GM13977 (cell line): ENCODE measurements at places on chromosomes 12 and 14.

DNA sequence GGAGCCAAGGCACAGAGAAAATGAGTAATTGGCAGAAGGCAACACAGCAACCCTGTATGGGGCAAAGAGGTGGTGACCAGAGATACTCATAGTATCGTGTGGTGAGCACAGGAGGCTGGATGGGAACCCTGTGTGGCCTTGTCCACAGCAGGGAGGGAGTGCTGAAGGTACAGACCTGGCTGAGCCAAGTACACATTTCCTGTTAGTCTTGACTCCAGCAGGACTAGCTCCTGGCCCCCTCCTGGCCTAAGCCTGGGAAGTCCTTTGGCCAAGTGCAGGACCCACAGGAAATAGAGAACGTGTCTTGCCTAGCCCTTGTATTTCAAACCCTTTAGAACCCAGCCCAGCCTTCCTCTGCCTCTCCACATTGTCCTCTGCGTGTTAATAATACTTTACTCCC, 289.8 kb upstream of the PWP1 start:
- no peak for DNase-seq

GRCh38 chr12:100141998-100142850, 450 bp downstream of the BLTP3B start:
- DNase-seq, result peak; percentile 41

- DNase-seq, result no peak
Measured at GRCh38 chr12:49944046-49944445, 6.5 kb upstream of the AQP2 start.

GRCh38 chr12:111085096-111085495, 164.7 kb upstream of the MYL2 start:
- DNase-seq, result no peak

DNA sequence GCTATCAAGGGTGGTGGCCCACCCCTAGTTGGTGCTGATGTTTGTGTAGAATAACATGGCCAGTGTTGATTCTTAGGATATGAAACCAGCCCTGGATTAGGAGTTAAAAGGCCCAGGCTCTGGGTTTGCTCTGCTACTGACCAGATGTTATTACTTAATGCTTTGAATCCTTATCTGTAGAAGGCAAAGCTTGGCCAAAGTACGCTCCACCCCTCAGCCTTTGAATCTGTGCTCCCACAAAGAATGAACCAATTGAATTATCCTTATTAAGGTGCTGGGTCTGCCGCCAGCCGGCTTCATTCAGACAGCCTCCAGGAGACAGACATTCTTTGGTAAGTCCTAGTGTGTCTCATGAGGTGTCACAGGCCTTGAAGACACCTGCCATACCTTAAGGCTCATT, 41.8 kb downstream of the AKAP3 start:
- DNase-seq, result no peak

GRCh38 chr12:46266869-46267574, 1.8 kb downstream of the SLC38A1 start:
- peak; percentile 47 for DNase-seq

DNA sequence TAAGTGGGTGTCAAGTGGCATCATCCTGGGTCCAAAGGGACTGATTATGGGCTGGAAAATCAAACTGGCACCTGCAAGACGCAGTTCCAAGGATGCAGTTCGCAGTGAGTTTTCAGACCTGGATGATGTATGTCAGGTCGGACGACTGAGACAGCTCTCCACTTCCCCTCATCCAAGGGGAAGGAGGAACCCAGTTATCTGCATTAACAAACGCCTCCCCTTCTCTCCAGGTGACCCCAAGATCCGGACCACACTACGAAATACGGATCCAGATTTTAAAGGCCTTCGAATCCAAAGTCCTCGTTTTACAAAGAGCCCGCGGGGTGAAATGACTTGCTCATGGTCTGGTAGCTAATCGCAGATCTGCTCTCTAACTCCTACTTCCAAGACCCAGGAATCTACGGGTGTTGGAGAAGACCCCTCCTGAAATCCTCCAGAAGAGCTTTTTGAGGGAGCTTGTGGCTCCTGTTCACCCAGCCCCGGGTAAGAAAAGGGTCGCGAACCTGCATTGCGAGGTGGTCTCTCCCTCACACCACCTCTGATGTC, 460 bp upstream of the SYNE2 start:
- DNase-seq, result peak; percentile 28

DNA sequence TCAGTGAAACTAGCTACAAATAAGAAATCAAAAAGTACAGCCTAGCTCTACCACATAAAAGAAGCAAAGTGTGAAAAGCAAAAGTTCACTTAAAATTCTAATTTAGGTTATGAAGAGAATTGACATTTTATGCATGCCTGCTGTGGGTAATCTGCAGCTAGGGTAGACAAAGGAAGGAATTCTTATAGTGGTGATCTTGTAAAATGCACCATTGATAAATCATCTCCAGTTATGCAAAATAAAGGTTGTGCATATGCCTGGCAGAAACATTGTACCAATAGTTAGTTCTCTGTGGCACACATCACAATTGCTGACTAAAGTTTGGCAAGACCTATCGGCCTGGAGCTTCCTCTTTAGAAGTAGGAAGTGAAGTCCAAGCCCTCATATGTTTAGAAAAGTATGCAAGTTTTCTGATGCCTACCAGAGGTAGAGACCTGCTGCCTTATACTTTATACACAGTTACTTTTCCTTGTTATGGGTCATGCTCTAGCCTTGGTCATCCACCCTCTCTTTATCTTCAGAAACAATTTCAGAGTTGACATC, 78.3 kb downstream of the TSHR start:
- no peak for DNase-seq

DNA sequence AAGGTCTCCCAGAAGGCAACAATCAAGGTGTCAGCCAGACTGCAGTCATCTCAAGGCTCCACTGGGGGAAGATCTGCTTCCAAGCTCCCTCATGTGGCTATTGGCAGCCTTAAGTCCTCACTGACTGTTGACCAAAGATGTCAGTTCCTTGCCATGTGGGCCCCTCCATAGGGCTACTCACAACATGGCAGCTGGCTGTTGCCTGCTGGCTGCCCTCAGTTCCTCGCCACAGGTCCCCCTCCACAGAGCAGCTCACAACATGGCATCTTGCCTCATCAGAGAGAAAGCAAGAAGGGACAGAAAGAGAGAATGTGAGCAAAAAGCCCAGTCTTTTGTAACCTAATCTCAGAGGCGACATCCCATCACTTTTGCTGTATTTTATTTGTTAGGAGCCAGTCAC, 34.4 kb upstream of the EGLN3 start:
- DNase-seq, result no peak

DNA sequence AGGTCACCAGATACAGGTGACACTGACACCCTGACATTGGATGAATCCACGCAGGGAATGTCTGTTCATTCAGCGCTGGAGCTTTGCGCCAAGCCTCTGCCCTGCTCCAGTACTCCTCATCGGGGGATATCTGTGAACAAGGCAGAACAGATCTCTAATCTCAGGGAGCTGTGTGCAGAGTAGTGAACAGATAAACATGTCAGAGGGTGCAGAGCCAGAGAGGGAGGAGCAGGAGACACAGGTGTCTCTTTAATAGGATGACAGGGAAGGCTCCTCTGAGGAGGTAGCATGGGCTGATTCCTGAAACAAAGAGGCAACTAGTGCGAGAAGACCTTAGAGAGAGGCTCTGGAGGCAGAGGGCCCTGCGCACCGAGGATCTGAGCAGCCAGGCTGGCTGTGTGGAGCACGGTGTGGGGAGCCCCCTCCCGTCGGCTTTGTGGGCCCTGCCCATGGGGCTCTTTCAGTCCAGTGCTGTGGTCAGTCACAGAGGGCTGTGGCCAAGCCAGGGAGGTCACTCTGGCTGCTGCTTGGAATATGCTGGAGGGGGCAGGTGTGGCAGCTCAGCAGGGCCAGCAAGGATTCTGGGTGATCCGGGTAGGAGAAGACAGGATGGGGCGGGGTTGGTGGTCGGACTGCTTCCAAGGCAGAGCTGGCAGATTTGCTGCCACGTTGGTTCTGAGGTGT, 55.6 kb downstream of the TECPR2 start:
- DNase-seq, result no peak

DNA sequence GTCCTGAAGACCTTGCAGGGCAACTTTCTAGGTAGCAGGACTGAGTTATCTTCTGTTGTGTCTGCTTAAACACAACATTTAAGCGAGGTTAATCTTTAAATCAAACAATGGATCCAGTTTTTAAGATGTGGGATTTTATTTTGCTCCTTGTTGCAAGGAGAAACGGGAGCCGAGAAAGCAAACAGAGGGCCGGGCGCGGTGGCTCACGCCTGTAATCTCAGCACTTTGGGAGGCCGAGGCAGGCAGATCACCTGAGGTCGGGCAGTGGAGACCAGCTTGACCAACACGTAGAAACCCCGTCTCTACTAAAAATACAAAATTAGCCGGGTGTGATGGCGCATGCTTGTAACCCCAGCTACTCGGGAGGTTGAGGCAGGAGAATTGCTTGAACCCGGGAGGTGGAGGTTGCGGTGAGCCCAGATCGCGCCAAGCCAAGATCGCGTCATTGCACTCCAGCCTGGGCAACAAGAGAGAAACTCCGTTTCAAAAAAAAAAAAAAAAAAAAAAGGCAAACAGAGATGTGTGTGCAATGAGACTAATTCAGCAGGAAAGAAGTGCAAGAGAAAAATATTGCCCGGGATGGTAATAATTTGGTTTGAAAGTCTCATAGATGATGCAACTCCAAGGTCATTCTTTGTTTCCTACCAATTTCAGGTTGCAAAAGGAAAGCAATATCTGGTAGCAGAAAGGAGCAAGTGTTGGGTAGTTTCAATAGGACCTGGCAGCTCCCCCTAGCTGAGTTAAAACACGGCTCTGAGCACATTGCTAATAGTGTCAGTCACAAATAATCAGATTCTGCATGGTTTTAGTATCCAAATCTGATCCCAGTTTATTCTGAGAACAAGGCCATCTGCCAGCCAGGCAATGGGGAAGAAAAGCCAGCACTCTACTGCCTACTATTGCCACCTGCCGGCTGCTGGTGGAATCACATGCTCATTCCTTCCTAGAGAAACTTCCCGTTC, 141.4 kb downstream of the PPM1H start:
- peak; percentile 66 for DNase-seq

GRCh38 chr12:131346555-131347344, 364.1 kb upstream of the SFSWAP start:
- DNase-seq, result no peak

DNA sequence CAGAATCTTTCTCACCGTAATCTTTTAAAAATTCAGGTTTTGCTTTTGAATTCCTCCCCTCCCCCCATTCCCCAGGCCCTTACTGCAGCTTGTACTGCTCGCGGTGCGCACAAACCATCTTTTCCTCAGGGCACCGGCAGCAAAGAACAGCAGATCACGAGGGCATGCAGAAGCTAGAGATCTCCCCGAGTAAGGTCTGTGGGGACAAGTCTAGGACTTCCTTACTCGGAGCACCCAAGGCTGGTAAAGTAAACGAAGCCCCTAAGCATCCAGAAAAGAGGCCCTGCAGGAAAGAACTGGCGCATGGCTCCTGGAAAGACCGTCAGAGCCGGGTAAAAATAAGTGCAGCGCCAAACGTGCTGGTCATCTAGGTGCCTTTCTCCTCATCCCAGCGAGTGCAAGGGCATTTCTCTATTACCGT, 727 bp downstream of the LDHB start:
- DNase-seq, result no peak

GRCh38 chr12:131836714-131837397, 8.7 kb downstream of the MMP17 start:
- no peak for DNase-seq

- no peak for DNase-seq
Measured at GRCh38 chr12:96698965-96699364, 208.1 kb upstream of the NEDD1 start.
